ENCODE measurements at places on chromosomes 6 and 20.

DNA sequence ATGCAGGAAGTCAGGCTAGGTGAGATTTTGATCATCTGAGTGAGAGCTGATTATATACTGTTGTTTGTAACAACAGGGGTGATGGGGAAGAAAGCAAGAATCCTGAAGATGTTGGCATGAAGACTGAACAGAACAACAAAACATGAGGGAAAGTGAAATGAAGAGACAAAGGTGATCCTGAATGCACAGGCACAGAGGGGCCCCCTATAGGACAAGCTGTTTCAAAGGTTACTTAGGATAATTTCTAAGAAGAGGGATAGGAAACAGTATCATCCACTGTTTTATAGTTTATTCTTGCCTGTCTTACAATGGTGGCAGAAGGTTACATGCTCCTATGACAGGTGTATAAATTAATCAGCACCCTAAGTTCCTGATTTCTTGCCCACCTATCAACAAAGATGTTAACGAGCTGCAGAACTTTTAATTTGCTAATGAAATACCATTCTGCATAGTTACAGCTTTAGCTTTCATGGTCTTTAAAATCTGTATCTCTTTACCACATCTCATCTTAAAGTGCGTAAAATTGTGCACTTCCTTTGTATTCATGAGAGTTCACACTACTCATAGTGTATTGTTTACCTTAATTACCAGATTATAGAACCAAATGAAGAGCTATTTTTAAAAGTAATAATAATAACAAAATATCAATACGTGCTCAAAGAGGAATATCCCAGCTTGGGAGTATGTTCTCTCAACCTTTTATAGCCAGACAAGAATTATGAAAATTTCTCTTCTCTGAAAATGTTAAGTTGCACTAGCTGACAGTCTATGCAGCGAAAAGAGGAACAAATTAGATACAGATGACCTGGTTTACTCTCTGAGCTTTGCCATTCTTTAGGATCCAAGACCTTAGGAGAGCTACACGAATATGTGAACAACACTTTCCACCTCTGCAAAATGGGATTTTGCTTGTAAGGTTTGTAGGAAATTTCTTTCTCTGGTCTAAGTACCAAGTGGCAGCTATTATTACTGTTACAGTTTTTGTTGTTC lies 192.5 kb downstream of the EDN1 start:
- DNase-seq = no peak

GRCh38 chr6:129448965-129449364 lies 261.0 kb downstream of the ARHGAP18 start:
- DNase-seq = no peak

DNA sequence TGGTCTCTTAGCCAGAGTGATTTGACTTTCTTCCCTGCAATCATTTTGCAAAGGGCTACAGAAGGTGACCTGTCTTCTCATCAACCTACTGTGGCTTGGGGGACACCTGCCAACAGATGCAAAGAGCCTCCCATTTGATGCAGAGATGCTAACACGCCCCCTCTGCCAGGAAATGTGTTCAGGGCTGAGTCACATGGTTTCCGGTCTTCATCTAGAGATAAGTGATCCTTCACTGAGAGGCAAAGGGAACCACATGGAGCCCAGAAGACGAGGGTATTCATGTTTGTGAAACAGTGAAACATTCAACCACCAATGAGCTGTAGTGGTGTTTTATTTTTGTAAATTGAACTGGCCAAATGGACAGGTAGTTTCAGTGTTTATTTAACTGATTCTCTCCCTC lies 109.0 kb upstream of the RIN2 start:
- DNase-seq = no peak

GRCh38 chr20:4740774-4741431 lies 19.2 kb downstream of the PRND start:
- DNase-seq = no peak

GRCh38 chr20:63499338-63499969 lies 571 bp upstream of the EEF1A2 start:
- no peak for DNase-seq

- peak; percentile 73 for DNase-seq
Observed at GRCh38 chr20:50360218-50360672, 149.9 kb upstream of the PTPN1 start.

DNA sequence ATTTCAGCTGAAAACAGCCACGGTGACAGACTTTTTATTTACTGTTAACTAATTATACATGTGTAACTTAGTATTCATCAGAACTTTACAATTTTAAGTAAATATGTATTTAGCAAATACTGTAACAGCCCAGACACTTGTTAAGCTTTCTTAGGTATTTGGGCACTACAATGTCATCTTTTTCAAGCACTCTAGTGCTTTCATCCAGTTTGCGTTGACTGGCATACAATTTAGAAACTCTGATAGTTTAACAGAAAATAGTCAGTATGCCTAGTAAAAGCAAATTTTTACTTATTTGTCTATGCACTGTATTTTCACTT lies 10.6 kb downstream of the RBM39 start:
- DNase-seq = no peak

DNA sequence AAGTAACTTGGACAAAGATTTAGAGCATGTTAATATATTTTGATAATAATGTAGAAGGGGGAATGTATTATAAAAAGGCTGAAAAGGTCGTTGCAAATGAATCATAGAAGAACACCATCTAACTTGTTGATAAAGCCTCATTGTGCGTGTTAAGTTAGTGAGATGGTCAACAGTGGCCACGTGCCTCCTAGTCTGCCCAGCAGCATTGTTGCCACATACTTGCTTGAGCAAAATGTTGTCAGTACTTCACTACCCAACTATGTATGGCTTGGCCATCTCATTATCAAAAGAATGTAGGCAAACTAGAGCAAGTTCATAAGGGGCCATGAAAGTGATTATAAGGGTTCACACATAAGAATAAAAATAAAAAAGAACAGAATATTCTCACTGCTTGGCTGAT lies 84.6 kb downstream of the PHACTR1 start:
- DNase-seq = no peak

DNA sequence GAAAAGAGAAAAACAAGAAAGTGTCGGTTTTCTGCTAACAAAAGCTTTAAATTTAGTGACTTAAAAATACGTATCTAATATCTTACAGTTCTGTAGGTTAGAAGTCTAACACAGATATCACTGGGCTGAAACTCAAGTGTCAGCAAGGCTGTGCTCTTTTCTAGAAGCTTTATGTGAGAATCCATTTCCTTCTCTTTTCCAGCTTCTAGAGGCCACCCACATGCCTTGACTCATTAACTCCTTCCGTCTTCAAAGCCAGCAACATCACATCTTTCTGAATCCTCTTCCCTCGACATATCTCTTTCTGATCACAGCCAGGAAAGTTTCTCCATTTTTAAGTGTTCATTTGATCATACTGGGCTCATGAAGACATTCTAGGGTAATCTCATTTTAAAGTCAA lies 262.0 kb downstream of the MAFB start:
- no peak for DNase-seq

DNA sequence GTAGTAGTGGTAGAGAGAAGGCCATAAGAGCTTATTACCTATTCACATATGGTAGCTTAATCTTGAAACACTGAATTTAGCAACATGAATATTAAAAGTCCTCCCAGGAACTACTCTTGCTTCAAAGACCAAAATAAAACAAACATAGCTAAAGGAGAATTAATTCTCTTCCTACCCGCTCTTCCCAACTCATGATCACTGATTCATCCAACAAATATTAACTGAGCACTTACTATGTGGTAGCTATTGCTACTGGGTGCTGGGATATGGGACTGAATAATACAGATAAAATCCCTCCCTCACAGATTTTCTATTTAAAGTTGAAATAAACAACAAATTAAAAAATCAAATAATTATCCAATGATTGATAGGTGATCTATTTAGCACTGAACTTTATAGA lies 287.1 kb downstream of the BTBD9 start:
- DNase-seq = no peak

GRCh38 chr6:83854001-83854501 lies 891 bp downstream of the RIPPLY2 start:
- peak; percentile 20 for DNase-seq

- no peak for DNase-seq
Observed at GRCh38 chr6:142943711-142944123, 1.3 kb downstream of the HIVEP2 start.

DNA sequence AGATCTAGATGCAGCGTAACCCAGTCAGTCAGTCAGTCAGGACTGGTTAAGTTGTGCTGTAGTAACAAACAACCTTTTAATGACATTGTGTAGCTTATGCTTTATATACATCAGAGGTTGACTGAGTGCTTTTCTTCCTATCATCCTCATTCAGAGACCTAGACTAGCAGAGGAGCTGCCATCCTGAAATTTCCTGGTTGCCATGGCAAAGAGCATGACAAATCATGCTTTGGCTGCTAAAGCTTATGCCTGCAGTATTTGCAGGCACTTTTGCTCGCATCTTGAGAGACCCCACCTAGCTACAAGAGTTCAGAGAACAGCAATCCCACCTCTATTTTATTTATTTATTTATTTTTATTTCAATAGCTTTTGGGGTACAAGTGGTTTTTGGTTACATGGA lies 244.0 kb downstream of the BTBD3 start:
- no peak for DNase-seq

DNA sequence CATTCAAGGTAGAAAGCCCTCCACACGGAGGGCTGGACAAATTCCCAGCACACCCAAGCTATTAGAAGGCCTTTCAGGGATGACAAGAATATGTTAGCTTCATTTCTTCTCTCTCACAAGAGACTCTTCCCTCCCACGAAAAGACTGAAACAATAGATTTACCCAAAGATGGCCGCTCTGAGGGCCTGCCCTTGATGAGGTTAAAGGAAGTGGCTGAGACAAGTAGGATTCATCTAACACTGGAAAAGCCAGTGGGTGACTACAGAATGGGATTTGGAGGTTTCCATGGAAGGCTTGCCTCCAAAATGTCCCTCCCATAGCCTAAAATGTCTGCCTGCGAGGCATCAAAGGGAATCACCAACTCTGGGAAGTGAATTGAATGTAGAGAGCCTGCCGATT lies 277.6 kb downstream of the CLIC5 start:
- no peak for DNase-seq

- no peak for DNase-seq
Observed at GRCh38 chr6:7016226-7016625, 91.5 kb upstream of the RREB1 start.

GRCh38 chr6:116022841-116023445 lies 37.7 kb downstream of the FRK start:
- DNase-seq = no peak

DNA sequence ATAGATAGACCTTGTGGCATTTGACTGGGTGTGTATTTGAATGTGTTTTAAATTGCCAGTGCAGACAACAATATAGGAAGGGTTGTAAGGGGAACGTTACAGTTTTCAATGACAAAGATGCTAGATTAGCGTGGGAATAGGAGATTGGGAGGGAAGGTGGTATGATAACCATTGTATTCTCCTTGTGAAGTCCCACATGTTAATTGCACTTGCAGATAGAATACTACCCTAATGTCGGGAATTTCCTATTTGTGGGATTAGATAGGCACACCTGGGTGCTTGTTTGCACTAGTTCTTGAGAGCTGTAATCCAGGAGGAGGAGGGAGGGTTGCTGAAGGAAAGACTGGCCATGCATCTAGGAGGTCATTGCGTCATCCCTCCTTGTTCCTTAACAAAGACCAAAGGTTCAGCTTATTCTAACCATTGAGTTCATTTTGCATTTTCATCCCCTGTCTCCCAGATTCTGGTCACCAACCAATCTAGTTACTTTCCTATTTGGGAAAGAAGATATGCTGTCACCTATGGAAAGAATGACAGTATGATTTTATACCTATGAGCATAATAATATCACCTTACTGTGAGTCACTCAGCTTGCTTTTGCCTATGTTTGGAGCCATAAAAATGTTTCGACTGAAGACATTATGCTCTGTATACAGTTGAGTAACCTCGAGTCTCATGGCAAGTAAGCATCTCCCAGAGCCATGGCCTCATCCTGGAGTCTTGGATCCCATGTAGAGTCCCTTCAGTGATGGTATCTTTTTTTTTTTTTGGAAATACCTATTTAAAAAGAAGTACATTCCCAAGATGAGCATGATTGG lies 201.5 kb downstream of the DTNBP1 start:
- no peak for DNase-seq

GRCh38 chr20:36528875-36529417 lies 12.4 kb upstream of the MYL9 start:
- no peak for DNase-seq

DNA sequence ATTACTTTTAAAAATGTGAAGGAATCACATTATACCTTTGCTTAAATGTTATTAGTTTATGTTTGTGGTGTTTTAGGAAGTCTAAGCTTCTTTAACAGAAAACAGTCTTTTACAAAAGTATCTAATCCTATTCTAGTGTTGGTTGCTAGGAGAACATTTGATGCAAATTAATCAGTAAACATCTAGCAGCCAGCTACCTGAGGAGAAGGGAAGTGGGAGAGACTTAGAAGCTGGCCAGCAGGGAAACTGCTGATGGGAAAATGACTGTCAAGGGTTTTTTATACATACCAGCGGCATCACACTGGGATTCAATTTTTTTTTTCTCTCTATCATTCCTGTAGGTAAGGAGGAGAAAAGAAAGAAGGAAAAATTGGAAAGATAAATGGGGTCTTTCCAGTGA lies 686.0 kb upstream of the MMS22L start:
- DNase-seq = no peak

DNA sequence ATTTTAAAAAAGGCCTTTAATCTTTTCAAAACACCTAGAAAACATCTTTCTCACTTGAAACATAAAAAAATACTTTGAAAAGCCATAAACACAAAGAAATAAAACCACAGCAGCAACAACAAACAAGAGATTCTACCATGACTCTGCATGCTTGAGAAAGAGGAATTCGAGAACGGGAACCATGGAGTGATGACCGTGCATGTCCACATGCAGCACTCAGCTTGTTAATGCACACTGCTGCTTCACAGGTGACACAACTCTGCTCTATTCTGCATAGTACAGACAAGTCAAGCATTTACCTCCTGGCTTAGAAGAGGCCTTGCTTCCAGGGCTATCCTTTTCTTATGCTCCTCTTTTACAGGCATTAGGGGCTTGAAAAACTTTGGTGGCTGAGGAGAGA lies 64.9 kb upstream of the NUP153 start:
- DNase-seq = no peak

GRCh38 chr6:39381550-39382140 lies 59.1 kb upstream of the KCNK16 start:
- DNase-seq = no peak

GRCh38 chr20:18395544-18395943 lies 71.3 kb downstream of the DZANK1 start:
- DNase-seq = no peak

- DNase-seq = no peak
Observed at GRCh38 chr6:124987291-124987690, 25.1 kb downstream of the RNF217 start.

- no peak for DNase-seq
Observed at GRCh38 chr6:166580076-166581050, 6.1 kb downstream of the RAMACL start.

- DNase-seq = peak; percentile 73
Observed at GRCh38 chr6:20954315-20954714, 420.1 kb downstream of the CDKAL1 start.

All from NCI-H510A (cell line).